ENCODE measurements at places on chromosomes 11 and 22.

DNA sequence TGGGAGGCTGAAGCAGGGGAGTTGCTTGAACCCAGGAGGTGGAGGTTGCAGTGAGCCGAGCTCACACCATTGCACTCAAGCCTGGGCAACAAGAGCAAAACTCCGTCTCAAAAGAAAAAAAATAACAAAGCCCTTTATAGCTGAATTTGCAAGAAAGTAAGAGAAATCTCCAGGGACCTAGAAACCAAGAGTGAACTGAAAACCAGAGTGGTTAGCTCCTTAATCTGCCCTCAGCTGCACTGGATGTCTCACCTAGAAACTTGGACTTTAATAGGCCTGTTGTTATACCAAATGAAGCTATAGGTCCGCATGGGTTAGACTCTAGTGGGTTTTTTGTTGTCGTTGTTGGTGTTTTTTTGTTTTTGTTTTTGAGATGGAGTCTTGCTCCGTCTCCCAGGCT is 4.1 kb downstream of the NEU3 start:
- no peak for DNase-seq

GRCh38 chr11:65900125-65900898 is at the start of gene FOSL1:
FOSL1 (minus strand) TSS chr11:65900388; CDS start chr11:65900339, 49 bp downstream.
- peak; percentile 89 for DNase-seq

DNA sequence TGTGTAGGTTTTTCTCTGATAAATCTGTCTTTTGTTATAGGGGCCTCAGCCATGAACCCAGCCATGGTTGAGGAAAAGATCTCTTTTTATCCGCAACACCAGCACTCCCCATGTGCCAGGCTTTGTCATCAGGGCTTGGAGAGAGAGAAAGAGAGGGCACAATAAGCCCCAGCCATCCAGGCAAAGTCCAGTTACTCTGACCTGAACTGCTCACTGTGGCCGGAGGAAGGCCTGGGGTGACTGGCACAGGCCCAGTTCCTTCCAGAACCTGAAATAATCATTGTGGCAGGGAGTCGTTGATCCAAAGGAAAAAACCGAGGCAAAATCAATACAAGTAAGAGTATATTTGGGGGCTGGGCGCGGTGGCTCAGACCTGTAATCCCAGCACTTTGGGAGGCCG is 3.9 kb upstream of the ARHGAP8 start:
- DNase-seq = no peak

- no peak for DNase-seq
Observed at GRCh38 chr22:19540394-19540793, 16.2 kb upstream of the CLDN5 start.

GRCh38 chr11:68481579-68482240 is 21.2 kb downstream of the PPP6R3 start:
- no peak for DNase-seq

DNA sequence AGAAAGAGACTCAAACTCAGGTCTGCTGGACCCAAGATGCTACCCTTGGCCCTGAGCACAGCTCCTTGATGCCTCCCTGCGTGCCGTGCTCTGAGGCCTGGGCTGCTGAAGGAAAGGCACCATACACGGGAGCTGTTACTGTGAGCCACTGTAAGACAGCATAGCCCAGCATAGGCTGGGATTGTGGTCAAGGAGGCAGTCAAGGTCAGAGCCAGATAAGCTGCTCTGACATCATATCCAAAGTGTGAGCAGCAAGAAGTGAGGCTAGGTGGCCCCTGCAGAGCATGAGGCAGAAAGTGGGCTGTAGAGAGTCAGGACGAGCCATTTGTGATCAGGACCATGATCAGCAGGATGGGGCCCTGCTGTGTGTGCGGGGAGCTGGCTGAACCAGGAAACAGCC is 7.7 kb downstream of the SLC22A8 start:
- DNase-seq = no peak

DNA sequence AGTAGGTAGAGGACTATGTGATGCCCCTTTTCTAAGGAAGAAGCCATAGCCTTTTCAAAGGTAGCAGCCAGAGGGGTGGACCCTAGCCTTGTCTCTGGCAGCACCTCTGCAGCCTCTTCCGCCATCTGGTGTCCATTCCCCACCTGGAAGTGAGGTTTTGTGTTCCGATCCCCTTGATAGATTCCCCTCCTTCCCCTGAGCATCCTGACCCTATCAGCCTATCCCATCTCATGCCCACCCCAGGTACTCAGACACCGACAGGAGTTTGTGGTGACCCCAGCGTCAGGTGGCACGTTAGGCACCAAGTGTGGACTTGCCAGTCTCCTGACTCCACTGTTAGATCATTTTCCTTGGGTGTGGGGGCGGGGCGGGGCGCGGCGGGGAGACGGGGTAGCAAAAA is 398 bp upstream of the FAM89B start:
- no peak for DNase-seq

DNA sequence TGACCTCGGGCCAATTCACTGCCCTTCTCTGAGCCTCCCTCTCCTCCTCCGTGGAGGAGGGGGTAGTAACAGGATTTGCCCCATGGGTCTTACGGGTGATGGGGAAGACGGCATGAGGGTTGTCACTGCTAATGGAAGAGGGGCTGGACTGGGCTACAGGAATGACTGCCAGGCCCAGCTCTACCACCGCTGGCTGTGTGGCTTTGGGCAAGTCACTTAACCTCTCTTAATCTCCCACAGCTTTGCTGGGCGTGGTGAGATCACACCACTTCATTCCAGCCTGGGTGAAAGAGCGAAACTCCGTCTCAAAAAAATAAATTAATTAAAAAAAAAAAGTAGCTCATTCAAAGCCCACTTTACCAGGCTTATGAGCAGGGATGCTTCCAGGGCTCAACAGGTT is 2.8 kb downstream of the SYT12 start:
- no peak for DNase-seq

- DNase-seq = no peak
Observed at GRCh38 chr11:92880381-92880780, 89.1 kb upstream of the MTNR1B start.

- no peak for DNase-seq
Observed at GRCh38 chr11:133154076-133154475, 378.2 kb downstream of the OPCML start.

DNA sequence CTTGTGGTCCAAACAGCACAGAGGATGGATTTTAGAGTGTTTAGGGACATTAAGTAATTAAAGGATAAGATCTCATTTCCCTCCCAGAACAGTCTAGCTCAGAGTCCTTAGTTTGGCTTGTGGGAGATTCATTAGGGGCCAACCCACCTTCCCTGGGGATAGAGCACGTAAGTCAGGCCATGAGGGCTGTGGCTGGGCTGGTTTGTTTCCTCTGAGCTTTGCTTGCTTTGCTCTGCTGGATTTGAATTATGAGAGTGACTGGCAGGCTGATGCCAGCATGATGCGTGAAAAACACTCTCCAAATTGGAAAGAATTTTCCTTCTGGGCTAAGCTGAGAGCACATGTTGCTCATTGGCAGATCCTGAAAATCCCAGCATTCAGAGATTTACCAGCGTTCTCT is 84.7 kb upstream of the HEPHL1 start:
- no peak for DNase-seq

DNA sequence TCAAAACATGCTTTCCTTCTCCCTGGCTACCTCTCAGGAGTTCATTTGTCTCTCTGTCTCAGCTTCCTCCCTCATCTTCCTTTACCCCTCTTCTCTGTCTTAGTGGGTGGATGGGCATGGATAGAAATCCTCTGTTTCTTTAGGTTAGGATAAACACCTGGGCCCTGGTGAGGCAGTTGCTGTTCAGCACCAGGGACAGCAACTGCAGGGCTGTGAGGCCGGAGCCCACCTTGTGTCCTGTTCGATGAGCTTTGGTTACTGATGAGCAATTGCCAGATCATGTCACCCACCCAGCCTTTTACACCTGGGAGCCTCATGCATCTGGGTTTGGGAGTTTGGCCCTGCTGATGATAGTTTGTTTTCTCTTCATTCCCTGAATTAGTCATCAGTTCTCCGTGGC is 6.1 kb upstream of the CRYBB3 start:
- no peak for DNase-seq

- DNase-seq = no peak
Observed at GRCh38 chr11:15882876-15883454, 473.4 kb downstream of the SOX6 start.

DNA sequence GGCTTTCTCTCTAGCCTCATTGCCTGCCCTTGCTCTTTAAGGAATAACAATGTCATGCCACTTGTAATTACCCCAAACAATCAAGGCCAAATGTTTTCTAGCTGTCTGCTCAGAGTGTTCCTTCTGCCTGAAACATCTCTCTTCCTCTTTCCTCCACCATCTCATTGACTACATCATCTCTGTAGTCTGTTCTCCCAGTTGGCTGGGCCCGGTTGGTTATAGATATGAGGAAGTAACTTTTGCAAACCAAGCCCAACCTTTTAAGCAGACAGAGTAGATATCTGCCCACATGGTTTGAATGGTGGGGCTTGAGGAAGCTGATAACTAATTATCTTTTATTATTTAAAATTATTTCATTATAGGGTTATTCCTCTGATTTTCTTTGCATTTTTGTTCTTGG is 104.5 kb downstream of the NTM start:
- no peak for DNase-seq

DNA sequence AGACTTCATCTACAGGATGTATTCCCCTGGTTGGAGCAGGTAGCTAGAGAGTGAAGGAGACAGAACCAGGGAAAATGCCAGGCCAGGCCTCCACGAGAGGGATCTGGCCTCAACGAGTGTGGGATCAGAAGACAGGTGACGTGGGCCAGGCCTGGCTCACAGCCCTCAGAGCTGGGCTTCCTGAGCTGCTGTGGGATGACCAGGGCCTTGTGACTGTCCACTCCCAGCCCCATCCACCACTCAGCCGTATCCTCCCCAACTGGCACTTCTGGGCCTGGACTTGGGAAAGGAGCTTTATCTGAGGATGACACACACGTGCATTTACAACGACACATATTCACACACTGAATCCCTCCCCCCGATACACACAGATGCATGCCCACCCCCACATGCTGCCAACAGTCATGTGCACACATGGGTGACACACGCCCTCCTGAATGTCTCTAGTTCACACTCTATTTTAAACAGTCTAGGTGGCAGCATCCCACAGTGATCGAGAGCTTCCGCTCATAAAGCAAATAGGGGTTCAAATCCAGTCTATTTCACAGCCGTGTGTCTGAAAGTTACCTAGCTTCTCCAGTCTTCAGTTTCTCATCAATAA is 93.1 kb downstream of the TP53I11 start:
- no peak for DNase-seq

DNA sequence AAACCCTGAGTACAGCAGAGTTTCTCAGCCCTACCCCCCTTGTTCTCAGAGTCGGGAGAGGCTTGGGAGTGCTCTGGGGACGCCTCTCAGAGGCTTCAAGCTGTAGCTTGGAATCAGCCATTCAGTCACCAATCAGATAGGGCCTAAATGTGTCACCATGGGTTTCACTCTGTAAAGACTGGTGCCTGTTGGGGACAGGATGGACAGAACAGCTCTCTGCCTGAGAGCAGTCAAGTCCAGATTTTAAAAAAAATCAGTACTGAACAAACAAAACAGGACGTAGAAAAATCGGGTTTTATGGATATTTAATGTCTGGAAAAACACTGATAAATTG is 1.3 kb downstream of the FADD start:
- DNase-seq = no peak

DNA sequence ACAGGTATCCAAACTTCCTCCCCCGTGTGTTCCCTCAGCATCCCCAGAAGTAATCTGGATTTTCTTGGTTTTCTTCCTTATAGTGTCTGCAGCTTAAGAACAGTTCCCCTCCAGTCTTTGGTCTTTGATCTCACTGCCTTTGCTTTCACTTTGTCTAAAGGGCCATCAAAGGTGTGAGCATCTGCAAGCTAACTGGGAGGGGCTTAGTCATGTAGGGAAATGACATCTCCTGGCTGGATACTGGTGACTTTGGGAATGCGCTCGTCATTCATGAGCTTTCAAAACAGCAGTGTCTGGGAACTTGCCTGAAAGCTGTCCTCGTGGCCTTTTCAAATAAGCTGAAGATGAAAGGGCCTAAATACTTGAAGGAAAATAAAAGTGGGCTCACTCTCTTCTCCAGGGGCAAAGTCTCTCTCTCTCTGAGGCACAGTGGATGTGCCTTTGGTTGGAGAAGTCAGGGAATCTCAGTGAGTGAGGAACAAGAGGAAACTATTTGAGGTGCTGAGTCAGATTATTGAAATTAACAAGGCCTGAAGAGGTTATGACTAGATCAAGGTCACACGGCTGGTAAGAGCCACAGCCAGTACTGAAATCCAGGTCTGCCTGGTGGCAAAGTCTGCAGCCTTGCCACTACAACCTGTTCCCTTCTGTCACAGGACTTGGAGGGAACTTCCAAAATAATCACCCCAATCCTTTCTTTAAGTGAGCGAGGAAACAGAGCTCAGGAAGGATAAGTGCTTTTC is 45.6 kb upstream of the TENM4 start:
- no peak for DNase-seq

DNA sequence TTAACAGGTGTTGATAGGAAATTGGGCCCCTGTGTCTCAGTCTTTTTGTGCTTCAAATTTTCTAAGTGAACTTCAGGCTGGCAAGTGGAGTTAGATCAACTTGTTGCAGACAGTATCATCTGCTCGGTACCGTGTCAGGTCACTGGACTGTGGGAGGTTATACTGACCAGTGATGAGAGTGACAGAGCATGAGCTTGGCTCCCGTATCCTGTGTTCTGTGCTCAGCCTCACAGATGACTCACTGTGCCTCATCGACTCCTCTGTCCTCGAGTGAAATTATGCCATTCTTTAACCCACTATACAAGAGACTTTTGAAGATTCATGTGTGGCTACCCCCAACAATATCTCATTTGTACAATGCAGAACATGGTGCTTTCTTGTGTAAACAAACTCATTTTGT is 7.9 kb downstream of the GRAP2 start:
- no peak for DNase-seq

- DNase-seq = no peak
Observed at GRCh38 chr11:131599285-131599684, 228.9 kb downstream of the NTM start.

Measured in activated T-helper 1 cell treated with anti-CD3 and anti-CD28 coated beads, Interleukin-12 subunit alpha, Interleukin-12 subunit beta, Interleukin-2, Interleukin-4 antibody, amounts not matched to agents 30 ng/mL and 10 ng/mL and 1 ng/mL, durations not matched to agents 14 hours and 24 hours and 36 hours (primary cell).